Immature natural killer cell (primary cell): ENCODE measurements at places on chromosomes 6 and 20. TPM values are rescaled to one million over a fixed set of nuclear protein-coding genes. Genes with fewer than 3 reads are reported as not detected.

SYCP2L gene
- polyA plus RNA-seq: not detected

ARMH2 gene
- not detected for polyA plus RNA-seq

GRIK2 gene
- polyA plus RNA-seq: not detected

ARG1 gene
- not detected for polyA plus RNA-seq

KCNG1 gene
- polyA plus RNA-seq: not detected

HSPA12B gene
- 0.53 TPM for polyA plus RNA-seq

SLC22A7 gene
- not detected for polyA plus RNA-seq

- no peak for DNase-seq
- peak overlapping the region; percentile 88 for H3K27ac ChIP-seq
- no peaks in the 10 kb centered on the region for H3K27me3 ChIP-seq
- no peaks in the 10 kb centered on the region for H3K36me3 ChIP-seq
These were observed 20.4 kb upstream of the MCM3 start for GRCh38 chr6:52304983-52305390.

DNA sequence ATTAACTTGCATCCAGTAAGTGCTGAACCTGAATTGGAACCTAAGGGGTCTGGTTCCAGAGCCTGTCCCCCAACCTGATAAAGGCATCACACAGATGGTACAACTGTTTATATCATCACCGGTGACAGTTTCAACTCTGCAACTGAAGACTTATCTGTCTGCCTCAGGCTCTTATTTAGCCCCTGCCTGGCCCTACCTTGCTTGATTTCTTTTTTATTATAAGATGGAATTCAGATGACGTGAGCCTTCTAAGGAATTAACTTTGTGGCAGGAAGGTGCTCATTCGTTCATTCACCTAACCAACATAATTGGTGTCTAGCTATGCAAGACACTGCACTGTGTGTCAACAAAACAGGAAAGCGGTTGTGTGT lies 175.0 kb downstream of the BCAS1 start:
- no peaks in the 10 kb centered on the region for H3K36me3 ChIP-seq
- peaks cover 67% of the 10 kb centered on the region for H3K4me1 ChIP-seq
- H3K27ac ChIP-seq: no peak overlapping the region
- peaks cover 3% of the 10 kb centered on the region for H3K27me3 ChIP-seq
- no peak overlapping the region for H3K4me3 ChIP-seq

- H3K36me3 ChIP-seq: no peaks in the 10 kb centered on the region
- no peaks in the 10 kb centered on the region for H3K27me3 ChIP-seq
- no peak overlapping the region for H3K27ac ChIP-seq
- no peak for DNase-seq
These were observed 66.9 kb downstream of the RIPOR3 start for GRCh38 chr20:50624351-50625016.

GRCh38 chr6:122651031-122651430 lies 40.8 kb downstream of the PKIB start:
- peaks cover 2% of the 10 kb centered on the region for H3K27me3 ChIP-seq
- DNase-seq: no peak
- no peak overlapping the region for H3K4me3 ChIP-seq
- no peak overlapping the region for H3K27ac ChIP-seq
- no peaks in the 10 kb centered on the region for H3K4me1 ChIP-seq

DNA sequence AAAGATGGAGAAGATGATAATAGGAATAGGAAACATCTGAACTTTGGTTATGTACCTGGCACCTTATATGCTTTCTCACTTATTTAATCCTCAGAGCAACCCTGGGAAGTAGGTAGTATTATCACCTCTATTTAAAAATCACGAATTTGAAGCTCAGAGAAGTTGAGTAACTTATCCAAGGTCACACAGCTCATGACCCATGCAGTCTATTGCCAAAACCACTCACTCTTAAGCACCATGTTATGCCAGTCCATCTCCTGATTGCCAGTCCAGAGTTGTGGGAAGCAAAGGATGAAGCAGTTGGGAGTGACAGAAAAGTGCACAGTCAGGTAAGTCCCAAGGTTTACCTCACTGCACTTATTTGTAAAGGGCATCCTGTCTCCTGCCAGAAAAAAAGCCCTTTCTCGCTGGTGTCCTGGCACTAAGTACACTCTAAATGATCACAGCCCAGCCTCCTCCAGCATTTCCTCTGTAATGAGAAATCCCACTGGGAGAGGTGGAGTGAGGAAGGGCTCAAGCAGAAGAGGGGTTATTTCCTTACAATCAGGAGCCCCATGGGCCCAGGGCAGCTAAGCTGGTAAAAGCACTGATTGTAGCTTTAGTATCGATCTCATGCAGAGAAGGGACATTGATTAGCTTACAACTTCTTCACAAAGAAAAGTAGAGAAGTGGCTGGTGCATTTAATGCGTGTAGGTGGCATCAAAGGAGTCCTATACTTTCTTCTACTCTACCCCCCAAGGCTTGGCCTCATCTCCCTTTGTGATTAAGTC lies 21.3 kb upstream of the SCGN start:
- no peak overlapping the region for H3K4me3 ChIP-seq
- no peak overlapping the region for H3K27ac ChIP-seq
- no peaks in the 10 kb centered on the region for H3K36me3 ChIP-seq
- H3K4me1 ChIP-seq: no peaks in the 10 kb centered on the region
- no peak for DNase-seq
- peaks cover 15% of the 10 kb centered on the region for H3K27me3 ChIP-seq

DNA sequence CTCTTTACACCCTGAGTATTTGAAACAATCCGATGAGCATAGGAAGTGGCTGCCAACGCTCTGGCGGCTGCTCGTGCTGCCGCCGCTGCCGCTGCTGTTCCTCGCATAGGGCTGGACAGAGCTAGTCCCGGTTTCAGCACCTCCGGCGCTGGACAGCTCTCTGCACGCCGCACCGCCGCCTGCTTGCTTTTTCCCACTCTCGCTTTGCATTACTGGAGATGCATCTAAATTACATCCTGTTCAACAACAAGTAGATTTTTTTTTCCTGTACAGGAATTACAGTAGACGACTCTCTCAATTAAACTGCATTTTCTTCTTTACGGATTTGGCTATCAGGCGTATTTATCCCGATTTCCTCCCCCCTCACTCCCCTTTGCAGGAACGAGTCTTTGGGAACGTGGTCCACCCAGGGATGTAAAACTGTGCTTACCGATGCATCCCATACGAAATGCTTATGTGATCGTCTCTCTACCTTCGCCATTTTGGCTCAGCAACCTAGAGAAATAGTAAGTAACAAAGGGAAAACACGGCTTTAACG lies 563.8 kb downstream of the LMBRD1 start:
- no peak overlapping the region for H3K4me3 ChIP-seq
- no peaks in the 10 kb centered on the region for H3K4me1 ChIP-seq
- H3K36me3 ChIP-seq: no peaks in the 10 kb centered on the region
- no peak for DNase-seq
- H3K27me3 ChIP-seq: peaks cover 2% of the 10 kb centered on the region
- no peak overlapping the region for H3K27ac ChIP-seq
